ENCODE measurements at places on chromosomes 2 and 18.

- DNase-seq: no peak
Measured at GRCh38 chr2:29000956-29001355, 19.9 kb downstream of the TOGARAM2 start.

- no peak for DNase-seq
Measured at GRCh38 chr2:145356056-145356455, 836.1 kb upstream of the ZEB2 start.

- no peak for DNase-seq
Measured at GRCh38 chr18:9825571-9826073, 60.2 kb upstream of the TXNDC2 start.

DNA sequence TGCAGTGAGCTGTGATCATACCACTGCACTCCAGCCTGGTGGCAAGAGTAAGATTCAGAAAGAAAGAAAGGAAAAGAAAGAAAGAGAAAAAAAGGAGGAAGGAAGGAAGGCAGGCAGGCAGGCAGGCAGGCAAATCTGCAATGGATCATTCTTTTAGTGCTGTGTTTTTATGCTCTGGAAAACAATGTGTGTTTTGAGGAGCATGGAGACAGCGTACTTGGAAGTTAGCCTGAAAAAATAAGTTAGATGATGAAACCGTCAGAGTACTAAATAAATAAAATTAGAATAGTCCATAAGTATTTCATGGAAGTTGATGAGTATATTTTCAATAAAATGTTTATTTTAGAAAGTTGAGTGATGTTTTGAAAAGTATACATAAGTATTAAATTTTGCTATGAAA is 366.4 kb upstream of the CDH20 start:
- DNase-seq: no peak

DNA sequence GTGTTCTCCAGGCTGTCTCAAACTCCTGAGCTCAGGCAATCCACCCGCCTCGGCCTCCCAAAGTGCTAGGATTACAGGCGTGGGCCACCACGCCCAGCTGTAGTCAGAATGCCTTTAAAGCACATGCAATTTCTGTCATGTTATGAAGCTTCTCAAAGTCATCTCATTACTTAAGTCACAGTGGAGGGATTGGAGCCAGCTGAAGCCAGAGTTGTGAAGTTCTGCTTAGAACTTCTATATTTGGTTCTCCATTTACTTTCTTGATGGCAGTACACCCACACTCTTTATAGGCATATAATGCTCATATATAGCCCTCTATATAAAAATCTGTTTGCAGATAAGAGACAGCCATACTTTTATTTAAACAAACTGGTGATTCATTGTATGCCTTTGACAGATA is 68.8 kb upstream of the CWC22 start:
- no peak for DNase-seq

GRCh38 chr2:69692424-69692823 is 48.9 kb upstream of the AAK1 start:
- no peak for DNase-seq

DNA sequence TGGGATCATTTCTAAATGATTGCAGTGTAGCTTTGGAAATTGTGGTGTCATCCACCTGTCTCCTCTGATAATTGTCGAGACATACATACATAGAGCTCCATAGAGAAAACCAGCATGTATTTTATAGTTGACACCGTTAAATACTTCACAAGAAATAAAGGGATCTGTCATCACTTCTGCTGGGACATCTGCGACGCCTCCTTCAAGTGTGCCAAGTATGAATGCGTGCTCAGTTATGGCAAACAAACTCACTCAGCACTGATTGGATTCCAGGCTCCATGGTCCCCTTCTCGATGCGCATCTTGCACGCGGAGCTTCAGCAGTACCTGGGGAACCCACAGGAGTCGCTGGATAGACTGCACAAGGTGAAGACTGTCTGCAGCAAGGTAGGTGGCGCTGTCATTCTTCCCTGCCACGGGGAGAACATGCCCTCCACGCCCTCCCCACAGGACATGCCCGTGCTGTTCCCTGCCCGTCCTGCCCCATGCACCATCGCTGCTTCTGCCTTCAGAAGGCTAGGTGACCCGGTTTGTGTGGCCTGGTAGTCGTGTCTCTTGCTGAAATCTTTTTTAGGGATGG is 64.1 kb downstream of the TRAPPC12 start:
- DNase-seq: no peak

DNA sequence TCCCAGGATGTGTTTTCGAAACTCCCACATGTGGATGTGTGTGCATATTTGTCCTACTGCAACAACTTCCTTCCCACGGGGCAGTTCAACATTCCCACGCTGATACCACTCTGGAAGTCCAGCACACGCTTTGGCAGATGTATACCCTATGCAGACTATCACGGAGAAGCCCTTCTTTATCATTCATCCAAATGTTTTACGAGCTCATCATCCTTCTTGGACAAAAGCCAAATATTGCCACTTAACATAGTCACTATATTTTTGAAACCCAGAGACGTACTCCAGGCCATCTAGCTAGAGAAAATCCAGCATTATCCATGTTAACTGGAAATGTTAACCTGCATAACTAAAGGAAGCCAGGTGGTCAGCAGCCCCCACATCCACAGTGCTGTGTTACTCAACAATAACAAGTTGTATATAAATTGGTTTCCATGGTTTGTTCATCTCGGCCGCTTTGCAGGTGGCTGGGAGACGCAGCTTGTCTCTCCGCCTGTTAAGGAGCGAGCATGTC is 131.5 kb downstream of the ZNF532 start:
- peak; percentile 53 for DNase-seq

DNA sequence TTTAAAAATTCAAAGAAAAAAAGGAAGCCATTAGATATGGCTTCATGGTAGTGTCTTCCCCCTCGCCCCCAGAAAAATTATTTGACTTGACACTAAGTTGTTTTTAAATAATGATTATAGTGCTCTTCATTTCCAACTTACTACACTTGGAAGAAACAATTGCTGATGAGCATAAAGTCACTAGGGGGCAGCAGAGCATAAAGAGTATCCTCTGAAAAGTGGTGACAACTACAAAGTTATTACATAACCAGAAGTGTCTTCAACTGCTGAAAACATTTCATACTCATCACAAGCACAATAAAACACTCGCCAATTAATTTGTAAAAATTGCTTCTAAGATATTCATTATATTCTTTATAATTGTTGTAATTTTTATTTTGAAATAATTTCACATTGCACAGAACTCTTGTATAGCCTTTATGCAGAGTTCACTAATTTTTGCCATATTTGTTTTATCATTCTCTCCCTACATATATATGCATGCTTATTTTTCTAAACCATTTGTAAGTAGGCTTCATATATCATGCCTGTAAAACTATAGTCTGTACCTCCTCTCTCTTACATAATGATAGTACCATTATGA is 54.9 kb downstream of the EXOC6B start:
- DNase-seq: peak; percentile 64

- DNase-seq: no peak
Measured at GRCh38 chr2:203857656-203858055, 9.9 kb upstream of the CTLA4 start.

DNA sequence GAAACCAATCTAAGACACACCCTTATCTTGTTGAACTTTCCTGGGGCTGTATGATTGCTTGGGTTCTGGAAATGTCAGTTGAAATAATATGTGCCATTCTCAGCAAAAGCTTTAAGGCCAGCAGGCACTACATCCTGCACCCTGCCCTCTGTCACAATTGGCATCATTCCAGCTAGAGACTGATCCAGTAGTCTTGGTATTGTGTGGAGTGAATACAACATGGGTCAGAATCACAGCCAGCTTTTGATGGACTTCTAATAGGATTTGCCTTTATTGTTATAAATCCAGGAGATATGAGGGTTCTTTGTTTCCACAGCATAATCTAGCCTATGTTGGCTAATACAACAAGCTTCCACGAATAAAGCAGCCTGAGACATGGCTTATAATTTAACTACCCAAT is 617.0 kb upstream of the CDH2 start:
- DNase-seq: no peak

GRCh38 chr2:8515864-8516533 is 165.9 kb upstream of the ID2 start:
- DNase-seq: no peak

DNA sequence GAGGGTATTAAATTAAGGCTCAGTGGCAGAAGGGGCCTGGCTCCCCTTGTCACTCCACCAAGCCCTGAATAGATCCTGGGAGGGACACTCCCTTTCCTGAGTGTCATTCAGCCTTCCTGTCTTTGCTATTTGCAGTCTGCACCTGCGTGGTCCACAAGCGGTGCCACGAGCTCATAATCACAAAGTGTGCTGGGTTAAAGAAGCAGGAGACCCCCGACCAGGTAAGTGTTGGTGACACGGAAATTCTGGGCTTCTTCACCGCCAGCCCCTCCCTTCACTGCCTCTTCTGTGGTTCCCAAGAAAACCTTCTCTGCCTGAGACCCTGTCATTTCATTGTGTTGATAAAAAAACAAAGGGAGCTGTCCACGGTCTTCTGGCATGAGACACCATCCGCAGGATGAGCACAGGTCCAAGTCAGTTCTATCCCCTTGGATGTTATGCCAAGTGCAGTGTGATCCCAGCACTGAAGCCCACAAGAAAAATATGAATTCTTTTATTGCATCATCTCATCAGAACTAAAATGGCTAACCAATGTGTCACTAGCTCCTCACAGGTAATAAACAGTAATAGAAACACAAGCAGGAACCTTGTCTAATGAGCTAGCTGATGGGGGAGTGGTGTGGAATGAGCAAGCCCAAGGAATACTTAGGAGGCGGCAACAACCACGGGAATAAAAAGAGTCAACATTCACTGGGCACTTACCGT is 316.9 kb upstream of the EPAS1 start:
- DNase-seq: no peak

DNA sequence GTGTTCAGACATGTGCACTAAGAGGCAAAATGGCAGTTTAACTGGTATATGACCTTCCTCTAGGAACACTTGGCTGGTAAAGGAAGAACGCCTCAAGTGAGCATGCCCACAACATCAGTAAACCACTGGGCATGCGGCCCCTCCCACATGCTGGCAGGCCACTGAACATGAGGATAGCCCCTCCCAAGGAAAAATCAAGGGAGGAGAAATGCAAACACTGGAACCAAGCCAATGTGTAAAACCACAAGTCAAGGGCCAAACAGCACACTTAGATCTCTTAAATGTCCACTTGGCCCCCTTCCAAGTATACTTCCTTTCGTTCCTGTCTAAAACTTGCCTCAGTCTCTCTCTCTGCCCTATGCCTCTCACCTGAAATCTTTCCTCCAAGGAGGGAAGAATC is 980.8 kb downstream of the TSN start:
- peak; percentile 9 for DNase-seq

GRCh38 chr18:9796935-9797549 is 88.7 kb upstream of the TXNDC2 start:
- DNase-seq: no peak

DNA sequence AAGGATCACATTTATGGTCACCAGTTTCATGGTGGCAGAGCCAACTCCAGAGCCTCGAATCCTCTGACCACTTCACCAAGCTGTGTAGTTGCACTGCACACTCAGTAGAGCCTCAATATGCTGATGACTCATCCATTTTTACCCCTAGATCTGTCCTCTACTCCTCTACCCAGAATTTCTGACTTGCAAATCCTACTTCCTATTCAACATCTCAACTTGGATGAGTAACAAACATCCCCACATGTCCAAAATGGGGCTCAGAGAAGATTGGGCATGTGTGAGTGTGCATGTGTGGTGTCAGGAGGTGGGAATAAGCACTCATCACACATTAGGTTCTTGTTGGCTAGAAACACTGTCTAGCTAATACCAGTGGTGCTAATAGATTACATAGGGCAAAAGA is 57.8 kb upstream of the IGFBP2 start:
- no peak for DNase-seq

DNA sequence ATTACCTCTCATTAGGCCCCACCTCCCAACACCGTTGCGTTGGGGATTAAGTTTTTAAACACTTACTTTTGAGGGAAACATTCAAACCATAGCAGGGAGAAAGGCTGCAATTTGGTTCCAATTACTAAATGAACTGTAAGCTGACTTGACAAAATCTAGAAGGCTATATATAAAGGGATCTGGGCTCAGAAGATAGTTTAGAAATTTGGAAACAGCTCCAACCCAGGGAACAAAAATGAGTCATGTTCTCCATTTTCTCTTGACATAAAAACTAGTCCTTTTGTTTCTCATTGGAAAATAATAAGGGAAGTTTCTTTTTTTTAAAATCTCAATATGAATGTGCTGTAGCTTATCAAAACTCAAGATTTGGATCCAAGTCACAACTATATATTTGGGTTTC is 17.5 kb downstream of the MOGAT1 start:
- no peak for DNase-seq

- DNase-seq: no peak
Measured at GRCh38 chr18:41059126-41059415, 896.0 kb upstream of the PIK3C3 start.

DNA sequence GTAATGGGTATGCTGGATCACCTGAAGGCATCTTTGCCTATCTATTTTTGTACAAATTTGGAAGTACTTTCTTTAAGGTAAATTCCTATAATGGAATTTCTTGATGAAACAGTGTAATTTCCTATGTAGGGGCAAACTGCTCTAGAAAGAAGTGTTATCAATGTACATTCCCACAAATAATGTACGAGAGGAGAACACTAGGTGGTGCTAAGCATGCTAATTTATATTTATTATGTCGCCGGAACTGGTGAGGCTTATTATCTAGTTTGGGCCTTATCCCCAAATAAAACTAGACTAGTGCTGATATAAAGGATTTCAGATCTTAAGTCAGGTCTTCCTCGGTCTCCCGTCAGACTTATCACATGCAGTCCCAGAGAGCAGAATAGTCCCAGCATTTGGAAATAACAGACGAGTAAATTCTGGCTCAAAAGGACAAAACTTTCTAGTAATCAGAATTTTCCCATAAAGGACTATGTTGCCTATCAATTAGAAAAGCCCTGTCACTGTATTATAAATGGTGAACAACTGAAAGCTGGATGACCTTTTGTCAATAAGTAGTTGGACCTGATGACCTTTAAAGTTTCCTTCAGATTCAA is 86.9 kb upstream of the RBBP8 start:
- peak; percentile 9 for DNase-seq

DNA sequence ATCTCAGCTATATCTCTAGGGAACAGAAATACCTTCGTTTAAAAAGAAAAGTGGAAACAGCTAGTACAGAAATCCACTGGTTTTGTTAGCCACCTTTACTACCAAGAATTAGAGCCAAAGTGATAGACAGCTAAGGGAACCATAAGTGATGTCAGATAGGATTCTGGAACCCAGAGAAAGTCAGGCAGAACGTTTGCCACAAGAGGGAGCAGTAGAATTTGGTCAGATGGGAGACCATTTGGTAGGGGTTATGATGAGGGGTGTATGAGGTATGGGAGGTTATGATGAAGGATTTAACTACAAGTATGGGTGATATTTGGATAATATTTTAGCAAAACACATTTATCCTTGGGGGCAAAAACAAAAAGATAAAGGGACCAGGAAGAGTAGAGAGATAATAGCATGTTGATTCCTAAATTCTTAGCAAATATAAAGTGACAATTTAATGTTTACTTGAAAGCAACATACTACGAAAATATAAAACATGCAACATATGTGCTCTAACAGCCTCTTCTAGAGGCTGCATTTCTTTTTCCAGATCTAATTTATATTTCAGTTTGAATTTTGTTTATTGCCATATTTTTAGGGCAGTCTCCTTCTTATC is 3.3 kb downstream of the SLC8A1 start:
- peak; percentile 75 for DNase-seq
